Ovary (tissue), 10 donors: ENCODE measurements at places on chromosomes 5 and 9. TPM values are rescaled to one million over a fixed set of nuclear protein-coding genes. Genes with fewer than 3 reads are reported as not detected.

The SNCAIP gene
- 46.9 TPM for polyA plus RNA-seq

DNA sequence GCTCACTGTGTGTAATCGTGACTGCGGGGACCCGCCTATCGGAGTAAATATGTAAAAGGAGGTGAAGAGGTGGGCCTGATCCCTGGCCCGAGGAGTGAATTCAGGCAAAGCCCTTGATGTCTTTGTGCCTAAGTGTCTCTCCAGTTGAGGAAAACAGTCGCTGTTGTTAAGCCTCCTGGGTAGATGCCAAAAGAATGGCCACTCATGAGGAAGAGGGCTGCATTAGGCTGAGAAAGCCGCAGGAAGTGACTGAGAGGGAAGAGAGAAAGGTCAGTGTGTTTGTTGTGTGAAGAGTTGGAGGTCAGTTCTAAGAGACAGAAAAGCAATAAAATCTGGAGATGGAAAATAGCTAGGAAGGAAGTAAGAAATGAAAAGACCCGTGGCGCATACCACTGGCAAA is 35.8 kb upstream of the PIP5K1B start:
- DNase-seq, result no peak

The ARHGEF37 gene
- 6.8 TPM for polyA plus RNA-seq

DNA sequence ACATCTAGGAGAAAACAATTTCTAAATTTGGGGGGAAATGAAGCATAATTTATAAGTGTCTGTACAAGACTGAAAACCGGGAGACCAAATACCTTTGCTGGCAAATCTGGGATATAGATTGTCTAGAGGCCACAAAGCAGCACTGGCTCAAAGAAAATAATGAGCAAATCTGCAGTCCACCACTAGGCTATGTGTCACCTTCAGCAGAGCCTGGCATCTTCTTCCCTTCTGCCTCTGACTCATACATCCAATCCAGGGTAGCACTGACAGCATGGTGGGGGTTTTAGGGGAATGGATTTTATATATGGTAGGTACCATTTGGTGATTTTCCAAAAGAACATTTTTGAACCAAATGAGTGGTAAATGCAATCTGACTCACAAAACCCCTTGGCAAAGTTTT is 12.8 kb downstream of the FAM81B start:
- DNase-seq, result no peak

- no peak for DNase-seq
These were observed 532.2 kb upstream of the SGCD start for GRCh38 chr5:155794795-155795194.

The TMC1 gene
- polyA plus RNA-seq, result 0.12 TPM

DNA sequence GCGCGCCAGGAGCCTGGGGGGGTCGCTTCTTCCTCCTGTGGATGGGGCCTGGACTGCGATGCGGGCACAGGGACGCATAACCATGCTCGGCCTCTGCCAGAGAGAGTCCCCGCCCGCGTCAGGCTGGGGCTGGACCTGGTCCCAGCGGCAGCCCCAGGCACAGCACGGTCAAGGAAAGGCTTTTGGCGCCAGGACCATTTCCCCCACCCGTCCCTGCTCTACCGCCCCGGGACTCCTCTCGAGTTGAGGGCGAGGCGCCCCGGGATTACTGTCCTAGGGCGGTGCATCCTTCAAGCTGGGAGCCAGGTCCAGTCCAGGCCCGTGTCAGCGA is 341 bp downstream of the MXD3 start:
- peak; percentile 74 for DNase-seq

GRCh38 chr5:165405340-165405739 is 1899.9 kb downstream of the MAT2B start:
- no peak for DNase-seq

DNA sequence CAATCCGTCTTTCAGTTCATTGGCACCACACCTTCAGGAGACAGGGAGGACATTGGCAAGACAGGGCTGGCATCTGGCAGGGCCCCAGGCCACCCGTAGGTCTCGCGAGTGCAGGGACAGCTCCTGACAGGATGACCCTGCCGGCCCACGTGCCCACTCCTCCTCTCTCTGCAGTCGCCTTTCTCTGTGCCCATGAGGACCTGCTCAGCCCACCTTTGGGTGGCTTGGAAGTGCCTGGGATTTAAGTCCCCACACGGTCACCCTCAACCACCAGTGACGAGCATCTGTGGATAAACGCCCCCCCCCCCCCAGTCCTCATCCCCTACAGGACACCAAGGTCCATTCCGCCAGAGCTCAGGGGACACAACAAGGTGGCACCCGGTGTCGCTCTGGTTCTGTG is 4.1 kb downstream of the MRPL36 start:
- no peak for DNase-seq

The FYB1 gene
- polyA plus RNA-seq, result 1.1 TPM

GRCh38 chr9:14148501-14149103 is 165.3 kb downstream of the NFIB start:
- no peak for DNase-seq

DNA sequence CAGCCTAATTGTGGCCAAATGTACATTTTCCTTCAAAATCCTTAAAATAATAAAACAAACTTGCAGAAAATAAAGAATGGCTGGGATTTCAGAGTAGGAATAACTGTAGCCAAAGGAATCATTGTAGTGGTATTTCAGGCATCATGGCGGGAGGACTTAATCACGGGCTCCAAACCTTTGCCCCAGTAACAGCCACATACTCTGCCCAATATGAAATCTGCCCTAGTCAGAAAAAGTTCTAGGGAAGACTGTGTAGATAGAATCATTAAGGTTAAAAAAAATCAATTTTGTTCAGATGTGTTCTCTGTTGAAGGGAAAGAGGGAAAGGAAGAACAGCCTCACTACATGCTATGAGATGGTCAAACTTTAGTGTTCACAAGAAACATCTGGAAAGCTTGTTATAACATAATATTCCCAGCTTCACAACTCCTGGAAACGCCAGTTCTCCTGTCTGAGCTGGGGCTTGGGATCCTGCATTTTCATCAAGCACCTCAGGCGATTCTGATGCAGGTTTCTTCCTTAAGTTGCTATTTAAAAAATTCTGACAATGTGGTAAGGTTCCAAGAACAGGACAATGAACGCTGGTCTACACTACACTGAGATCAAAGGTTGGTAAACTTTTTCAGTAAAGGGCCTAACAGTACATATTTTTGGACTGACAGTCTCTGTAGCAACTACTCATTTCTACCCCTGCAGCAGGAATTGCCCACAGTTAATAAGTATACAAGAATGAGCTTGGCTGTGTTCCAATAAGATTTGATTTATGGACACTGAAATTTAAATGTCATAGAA is 87.9 kb downstream of the CEMIP2 start:
- no peak for DNase-seq

DNA sequence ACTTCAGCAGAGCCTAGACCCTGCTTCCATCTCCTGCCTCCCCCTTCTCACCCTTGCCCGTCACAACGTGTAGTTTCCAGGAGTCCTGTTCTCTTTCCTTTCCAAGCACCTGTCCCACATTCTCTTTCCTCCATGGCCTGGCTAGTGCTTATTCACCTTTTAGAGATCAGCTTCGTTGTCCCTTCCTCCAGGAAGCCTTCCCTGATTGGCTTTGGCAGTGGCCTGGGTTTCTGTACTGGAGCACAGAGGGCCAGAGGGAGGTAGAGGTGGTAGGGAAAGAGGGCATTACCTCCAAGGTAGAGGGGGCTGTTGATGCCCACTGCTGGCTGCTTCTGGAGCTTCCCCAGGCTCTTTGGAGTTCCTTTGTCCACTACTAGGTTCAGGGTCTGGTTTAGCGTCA is 93.7 kb upstream of the PANK3 start:
- no peak for DNase-seq

DNA sequence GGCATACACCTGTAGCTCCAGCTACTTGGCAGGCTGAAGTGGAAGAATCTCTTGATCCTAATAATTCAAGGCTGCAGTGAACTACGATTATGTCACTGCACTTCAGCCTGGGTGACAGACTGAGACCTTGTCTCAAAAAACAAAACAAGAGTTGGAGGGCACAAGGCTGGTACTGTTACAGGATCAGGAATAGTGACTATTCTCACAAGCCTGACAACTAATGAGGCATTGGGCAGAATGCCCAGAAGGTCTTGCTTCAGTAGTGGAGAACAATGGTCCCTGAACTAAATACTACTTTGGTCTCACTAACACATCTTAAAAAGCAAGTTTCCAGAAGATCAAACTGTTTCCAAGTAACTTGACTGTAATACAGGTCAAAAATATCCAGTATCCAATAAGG is 182.9 kb upstream of the RFX3 start:
- no peak for DNase-seq

DNA sequence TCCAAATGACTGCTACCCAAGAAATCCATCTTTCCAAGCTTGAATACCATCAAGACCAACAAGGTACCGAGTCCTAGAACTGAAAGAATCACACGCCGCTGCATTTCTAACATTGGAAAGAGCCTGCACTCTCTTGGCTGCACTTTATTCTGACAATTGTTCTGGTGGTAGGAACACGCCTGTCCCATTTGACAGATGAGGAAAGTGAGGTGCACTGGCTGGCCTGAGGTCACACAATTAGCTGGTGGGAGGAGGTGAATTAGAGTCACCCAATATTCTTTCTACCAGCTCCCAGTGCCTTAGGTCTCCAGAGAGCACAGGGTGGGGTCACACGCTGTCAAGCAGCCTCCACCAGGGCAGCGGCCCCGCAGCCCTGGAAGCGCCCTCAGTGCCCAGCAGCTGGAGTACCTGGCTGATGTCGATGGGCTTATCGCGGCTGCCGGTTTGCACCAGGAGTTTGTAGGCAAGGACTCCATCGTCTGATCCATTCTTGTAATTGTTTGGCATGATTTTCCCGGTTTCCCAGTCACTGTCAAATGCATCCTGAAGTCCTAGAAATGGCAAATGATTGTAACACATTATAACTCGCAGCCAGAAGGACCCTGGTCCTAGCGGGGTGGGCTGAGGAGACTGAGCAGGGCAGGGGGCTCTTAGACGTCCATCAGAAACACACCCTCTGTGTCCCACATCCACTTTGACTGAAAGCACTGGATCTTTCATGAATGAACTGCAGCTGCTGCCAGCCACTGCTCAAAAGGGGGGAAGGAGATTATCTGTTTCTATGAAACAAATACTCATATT is 55.1 kb downstream of the PTCH1 start:
- no peak for DNase-seq

DNA sequence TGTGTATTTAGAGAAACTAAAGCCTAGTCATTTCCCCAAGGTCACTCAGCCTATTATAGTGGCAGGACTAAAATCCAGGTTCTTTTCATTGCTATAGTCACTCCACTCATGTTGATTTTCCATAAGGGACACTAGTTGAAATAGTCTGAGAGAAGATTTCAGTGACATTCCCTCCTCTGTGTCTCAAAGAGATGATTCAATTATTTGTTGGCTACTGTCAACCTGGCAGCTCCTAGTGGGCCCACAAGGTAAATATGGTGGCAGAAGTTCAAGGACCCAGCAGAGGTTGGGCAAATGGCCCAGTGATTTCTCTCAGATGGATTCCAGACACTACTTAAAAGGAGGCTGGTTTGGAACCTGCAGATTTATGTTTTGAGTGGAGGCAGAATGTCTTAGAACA is 48.1 kb downstream of the G3BP1 start:
- DNase-seq, result no peak

The ELL2 gene
- 7.2 TPM for polyA plus RNA-seq

- no peak for DNase-seq
These were observed 15.1 kb downstream of the TCOF1 start for GRCh38 chr5:150372639-150373038.

DNA sequence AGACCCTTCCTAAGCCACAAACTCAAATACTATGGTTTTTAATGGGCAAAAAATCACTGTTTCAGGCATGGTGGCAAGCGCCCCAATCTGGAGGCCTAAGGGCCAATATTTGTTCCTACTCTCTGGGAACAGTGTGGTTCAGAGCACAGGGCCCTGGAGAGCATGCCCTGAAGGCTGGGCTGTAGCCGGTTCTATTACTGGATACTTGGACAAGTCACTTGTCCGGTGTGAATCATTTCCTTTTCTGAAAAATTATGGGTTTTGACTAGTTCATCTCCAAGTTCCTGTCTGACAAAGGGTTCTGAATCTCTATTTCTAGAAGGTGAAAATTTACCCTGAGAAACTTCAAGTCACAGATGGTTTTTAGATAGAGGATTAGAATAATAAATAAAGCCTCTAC is 75.0 kb downstream of the OTULIN start:
- DNase-seq, result no peak

The APBA1 gene
- 8.5 TPM for polyA plus RNA-seq

The PCDHA12 gene
- polyA plus RNA-seq, result 0.04 TPM

- DNase-seq, result no peak
These were observed 271.1 kb downstream of the NDUFS4 start for GRCh38 chr5:53831496-53831895.

DNA sequence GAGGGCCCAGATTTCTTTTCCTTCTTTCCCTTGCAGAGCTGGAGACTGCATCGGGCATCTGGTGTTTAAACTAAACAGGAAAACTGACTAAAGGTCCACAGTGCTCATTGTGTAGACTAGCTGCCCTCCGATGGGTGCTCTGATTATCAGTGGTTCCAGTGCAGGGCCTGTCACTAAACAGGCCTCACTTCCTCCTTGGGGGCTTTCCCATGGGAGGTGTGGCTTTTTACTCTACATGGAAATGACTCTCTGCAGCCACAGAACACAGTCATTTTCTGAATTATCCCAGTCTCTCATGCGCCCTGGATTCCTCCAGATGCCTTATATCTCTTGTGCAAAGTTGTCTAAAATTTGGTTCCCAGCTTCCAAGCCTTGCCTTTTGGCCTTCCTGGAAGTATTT is 199.2 kb downstream of the TRIO start:
- no peak for DNase-seq

The HK3 gene
- 1.0 TPM for polyA plus RNA-seq

DNA sequence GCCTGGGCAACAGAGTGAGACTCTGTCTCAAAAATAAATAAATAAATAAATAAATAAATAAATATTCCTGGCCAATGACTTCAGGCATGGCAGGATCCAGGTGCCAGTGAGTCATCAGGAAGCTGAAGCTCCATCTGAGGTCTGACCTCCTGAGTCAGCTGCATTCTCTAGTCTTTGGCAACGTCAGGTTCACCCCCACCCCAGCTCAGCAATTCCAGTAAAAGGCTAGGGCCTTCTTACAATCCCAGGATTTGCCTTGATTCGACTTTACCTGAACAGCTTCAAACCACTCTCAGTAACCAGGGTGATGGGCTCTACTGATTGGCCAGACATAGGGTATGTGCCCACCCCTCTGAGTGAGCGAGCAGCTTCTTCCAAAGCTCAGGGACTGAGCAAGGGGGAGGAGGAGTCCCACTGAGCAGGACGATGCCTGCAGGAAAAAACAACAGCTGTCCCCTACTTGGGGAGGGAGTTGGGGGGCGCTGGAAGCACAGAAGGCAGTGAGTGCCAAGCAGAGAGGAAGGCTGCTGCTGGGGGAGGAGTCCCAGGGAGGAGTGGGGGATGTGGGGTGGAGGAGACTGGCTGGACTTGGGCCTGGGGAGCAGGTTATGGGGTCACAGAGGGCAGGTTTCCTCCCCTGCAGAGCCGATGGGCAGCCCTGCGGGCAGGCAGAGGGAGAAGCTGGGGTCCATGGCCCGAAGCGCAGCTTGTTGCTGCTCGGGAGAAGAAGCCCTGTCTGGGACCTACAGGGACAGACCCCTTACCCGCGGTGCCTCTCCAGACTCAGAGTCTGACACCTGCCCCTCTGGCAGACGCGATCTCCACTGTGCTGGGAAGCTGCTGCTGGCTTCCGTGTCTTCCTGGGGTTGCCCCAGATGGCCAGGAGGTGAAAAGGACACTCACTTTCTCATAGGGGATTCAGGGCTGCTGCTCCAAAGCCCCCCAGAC is 25.9 kb upstream of the UNC5A start:
- DNase-seq, result no peak

The LIFR gene
- polyA plus RNA-seq, result 27.1 TPM

The WNT8A gene
- polyA plus RNA-seq, result not detected

- no peak for DNase-seq
These were observed 220.3 kb downstream of the NR3C1 start for GRCh38 chr5:143182901-143183820.

GRCh38 chr5:160293901-160294561 is 18.3 kb downstream of the CCNJL start:
- DNase-seq, result no peak

The MAMDC4 gene
- polyA plus RNA-seq, result 2.6 TPM
